ENCODE measurements at places on chromosomes 7 and 10. TPM values are rescaled to one million over a fixed set of nuclear protein-coding genes. Genes with fewer than 3 reads are reported as not detected.

Gene NUTM2B
- 0.96 TPM for total RNA-seq

Gene TET1
- 2.1 TPM for total RNA-seq

Gene SHH
- 10.1 TPM for total RNA-seq

Gene SLC16A9
- total RNA-seq = 1.8 TPM

Gene RARRES2
- total RNA-seq = 259 TPM

Gene PALS2
- 15.6 TPM for total RNA-seq

Gene TWIST1
- not detected for total RNA-seq

Gene ACSM6
- not detected for total RNA-seq

Gene PKD2L1
- total RNA-seq = 2.1 TPM
